ENCODE measurements at places on chromosomes 3 and 15. TPM values are rescaled to one million over a fixed set of nuclear protein-coding genes. Genes with fewer than 3 reads are reported as not detected.

- no peak for DNase-seq
Observed at GRCh38 chr3:18112674-18113375, 312.3 kb downstream of the SATB1 start.

- DNase-seq: peak; percentile 60
Observed at GRCh38 chr15:45402955-45403877, 24.9 kb upstream of the GATM start.

DNA sequence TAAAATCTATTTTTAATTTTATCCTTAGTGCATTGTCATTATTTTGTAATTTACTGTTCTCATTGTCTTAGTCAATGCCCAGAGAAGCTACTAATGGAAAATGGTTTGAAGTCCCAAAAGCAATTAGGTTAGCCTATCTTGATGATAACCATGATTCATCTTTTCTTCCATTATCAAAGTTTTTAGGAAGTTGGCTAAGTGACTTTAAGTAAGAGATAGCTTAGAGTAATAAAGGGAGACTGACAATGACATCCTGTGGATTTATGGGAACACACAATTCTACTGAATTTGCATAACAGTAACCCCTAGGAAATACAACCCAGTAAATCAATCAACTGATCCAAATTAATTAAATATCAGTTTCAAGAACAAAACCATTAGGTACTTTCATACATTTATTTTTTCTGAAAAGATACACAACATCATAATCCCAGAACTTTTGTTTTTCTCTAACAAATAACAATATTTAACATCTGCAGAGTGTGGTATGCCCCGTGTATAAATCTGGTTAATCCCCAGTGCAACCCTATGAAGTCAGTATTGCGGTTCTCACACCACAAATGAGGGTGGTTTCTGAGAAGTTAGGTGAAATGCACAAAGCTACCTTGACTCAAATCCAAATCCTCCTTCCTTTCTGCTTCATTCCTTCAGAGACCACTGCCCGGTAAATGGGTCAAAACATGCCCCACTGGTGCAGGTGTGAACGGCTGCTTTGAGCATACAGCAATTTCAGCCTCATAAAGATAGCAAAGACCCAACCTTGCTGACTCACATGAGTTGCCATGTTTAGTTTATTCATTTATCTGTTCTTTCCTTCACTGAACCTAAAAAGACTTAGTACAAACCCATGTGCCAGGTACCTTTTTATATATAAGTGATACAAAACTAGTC is 202.1 kb downstream of the TBL1XR1 start:
- DNase-seq: no peak

Gene PLD1
- 0.89 TPM for total RNA-seq

DNA sequence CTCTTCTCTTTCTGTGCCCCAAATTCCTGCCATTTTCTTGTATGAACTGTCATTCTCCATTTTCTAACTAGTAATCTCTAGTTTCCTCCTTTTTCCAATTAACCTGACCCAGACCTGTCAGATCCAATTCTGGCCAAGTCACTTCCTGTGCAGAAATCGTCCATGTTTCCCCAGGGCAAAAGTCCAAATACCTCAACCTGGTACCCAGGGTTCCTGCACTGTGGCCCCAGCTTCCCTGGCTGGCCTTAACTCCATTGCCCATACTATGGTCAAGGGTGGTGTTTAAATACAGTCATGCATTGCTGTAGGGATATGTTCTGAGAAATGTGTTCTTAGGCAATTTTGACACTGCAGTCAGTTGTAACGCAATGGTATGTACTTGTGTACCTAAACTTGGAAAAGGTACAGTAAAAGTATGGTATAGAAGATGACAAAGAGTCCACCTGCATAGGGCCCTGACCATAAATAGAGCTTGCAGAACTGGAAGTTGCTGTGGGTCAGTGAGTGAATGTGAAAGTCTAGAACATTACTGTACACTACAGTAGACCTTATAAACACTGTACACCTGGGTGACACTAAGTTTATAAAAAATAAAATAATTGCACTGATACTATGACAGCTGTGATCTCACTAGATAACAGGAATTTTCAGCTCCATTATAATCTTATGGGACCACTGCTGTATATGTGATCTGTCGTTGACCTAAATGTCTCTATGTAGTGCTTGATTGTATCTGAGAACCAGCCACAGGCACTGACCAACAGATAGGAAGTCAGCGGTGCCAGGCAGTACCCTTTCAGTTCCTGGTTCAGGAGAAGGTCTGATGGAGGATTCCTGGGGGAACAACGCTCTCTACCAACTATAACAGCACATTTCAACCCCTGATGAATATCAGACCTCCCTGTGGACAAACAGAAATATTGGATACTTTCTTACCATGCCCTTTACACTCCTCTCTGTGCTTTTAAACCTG is 336.1 kb upstream of the PROK2 start:
- DNase-seq: no peak

Gene RARB
- not detected for total RNA-seq

Gene FOXB1
- not detected for total RNA-seq

- no peak for DNase-seq
Observed at GRCh38 chr3:2984005-2984830, 126.0 kb downstream of the IL5RA start.

All from activated naive CD4-positive, alpha-beta T cell treated with anti-CD3 and anti-CD28 coated beads, Interleukin-2, amount 50 U/mL, for 72 hours (primary cell).